ENCODE measurements at places on chromosomes 13 and 19.

DNA sequence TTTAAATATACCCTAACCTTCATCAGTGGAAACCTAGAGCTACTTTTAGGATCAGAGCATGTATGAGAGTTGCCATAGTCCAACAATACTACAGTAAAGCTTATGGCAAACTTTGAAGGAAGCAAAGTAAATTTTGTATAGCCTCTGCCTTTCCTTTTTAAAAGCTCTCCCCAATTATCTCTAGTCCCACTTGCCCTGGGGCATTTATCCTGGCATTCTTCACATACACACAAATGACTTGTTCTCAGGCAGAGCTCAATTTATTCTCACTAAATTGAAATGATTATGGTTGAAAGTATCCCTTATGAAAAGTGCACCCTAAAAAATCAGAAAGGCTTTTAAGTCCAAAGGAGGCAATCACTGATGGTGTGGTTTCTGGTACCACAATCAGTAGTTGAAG, 94.1 kb upstream of the UFM1 start:
- no peak for DNase-seq

- peak; percentile 13 for DNase-seq
Measured at GRCh38 chr13:25085125-25085742, 10.7 kb upstream of the PABPC3 start.

DNA sequence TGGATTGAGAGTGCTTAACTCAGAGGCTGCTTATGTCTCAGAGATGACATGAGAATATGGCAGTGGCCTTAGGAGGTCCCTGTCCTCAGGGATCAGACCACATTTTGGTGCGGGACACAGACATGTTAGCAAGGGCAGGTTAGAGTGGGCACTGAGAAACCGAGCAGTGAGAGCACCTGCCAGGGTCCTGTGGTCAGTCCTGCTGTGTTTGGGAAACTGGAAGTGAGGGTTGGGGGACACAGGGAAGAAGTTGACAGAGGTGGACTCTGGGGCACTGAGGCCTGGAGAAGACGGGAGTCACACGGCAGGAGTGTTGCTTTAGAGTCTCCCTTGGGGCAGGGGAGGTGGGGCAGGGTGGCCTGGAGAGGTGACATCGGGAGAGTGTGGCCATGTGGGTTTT, 7.4 kb downstream of the IGFLR1 start:
- no peak for DNase-seq

DNA sequence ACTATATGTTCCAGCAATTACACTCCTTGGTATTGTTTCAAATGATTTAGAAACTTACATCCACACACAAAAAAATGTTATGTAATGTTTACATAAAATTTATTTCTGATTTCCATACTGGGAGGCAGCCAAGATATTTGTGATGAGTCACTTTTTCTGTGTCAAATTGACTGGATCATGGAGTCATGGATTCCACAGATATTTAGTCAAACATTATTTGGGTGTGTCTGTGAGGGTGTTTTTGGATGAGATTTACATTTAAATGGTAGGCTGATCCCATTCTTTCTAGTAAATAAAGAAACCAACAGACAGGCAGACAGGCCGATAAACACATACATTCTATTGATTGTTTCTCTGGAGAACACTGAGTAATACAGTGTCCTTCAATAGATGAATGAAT, 562.8 kb downstream of the SLITRK6 start:
- DNase-seq, result peak; percentile 11

DNA sequence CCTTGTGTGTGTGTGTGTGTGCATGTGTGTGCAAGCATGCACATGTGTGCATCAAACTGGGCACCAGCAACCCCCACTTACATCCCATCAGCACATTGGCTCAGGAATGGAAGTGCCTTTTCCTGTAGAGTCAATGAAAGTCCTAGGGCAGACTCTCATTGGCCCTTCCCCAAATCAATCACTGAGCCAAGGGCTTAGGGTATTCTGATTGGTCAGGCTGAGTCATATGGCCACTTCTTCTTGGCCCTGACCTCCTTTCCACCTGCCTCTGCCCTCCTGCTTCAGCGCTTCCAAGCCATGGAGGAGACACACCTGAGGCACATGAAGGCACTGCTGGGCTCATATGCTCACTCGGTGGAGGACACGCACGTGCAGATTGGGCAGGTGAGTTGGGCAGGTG, 20.9 kb downstream of the FCHO1 start:
- DNase-seq, result no peak

GRCh38 chr13:19597523-19597922, 35.9 kb upstream of the MPHOSPH8 start:
- DNase-seq, result no peak

- no peak for DNase-seq
Measured at GRCh38 chr19:56360841-56361240, 32.5 kb downstream of the ZNF582 start.

- DNase-seq, result no peak
Measured at GRCh38 chr19:2331601-2332246, 3.2 kb downstream of the SPPL2B start.

GRCh38 chr19:5001615-5002014, 32.7 kb downstream of the KDM4B start:
- no peak for DNase-seq

- DNase-seq, result no peak
Measured at GRCh38 chr19:42071247-42071646, 1.2 kb upstream of the GRIK5 start.

GRCh38 chr13:27083183-27083582, 88.4 kb downstream of the USP12 start:
- DNase-seq, result no peak

DNA sequence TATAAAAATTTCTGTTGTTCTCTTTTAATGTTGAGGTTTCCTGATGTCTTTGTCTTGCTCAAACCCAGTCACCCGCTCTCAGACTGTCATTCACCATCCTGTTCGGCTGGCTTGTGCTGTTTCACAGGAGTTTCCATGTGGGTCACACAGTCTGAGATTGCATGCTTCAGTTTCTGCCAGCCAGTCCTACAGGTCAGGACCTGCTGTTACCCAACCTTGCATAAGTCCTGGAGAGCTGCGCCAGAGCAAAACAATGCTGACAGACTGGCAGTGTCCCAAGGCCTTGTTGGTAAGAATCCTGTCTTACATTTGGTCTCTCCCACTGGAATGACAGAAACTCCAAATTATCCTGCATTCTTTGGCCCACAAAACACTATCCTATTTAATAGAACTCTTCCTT, 340.0 kb upstream of the SLITRK5 start:
- DNase-seq, result no peak

- DNase-seq, result no peak
Measured at GRCh38 chr19:6470173-6470572, 6.1 kb downstream of the CRB3 start.

DNA sequence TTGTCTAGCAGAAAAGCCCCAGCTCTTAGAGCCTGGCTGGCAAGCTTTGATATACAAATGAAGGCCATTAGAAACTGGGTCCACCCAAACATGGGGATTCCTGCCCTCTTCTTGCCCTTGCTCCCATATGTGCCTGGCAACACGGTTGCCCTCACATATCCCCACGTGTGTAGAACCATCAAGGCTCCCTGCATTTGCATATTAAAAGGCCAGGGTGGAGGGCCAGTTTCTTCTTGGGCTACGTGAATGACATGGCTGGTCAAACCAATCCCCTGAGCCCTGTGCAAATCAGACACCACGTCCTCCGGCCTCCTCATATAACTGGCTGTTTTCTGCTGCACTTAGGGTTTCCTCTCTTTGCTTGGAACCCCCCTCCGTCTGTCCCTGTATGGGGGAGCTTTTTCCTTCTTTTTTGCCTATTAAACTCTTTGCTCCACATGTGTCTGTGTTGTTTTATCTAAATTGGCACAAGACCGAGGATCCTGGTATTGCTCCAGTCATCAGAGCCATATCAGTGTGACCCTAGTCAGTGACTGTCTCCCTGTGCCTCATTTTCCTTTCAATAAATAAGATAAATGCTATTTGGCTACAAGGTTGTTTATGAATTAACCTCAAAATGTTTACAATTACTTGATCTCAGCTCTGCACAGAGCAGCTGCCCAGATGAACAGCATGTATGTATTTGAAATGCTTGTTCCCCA, 30.3 kb upstream of the CEACAM1 start:
- DNase-seq, result no peak

- no peak for DNase-seq
Measured at GRCh38 chr13:47252627-47253026, 355.8 kb upstream of the HTR2A start.

DNA sequence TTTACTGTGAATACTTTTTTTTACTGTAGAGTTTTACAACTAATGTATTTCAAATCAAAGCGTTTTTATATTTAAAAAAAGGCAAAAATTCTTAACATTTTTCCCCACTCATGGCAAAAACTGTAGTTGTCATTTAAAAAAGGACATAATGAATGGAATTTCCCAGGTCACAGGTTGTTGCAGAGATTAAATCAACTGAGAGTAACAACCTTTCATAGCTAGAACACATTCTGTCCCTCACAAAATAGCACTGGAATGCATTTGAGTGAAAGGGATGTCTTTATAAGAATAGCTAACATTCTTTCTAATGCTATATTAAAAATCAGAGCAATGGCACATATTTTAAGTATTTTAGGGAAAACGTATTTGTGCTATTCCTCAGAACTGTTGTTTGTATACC, 1393.3 kb upstream of the ATXN8OS start:
- no peak for DNase-seq

DNA sequence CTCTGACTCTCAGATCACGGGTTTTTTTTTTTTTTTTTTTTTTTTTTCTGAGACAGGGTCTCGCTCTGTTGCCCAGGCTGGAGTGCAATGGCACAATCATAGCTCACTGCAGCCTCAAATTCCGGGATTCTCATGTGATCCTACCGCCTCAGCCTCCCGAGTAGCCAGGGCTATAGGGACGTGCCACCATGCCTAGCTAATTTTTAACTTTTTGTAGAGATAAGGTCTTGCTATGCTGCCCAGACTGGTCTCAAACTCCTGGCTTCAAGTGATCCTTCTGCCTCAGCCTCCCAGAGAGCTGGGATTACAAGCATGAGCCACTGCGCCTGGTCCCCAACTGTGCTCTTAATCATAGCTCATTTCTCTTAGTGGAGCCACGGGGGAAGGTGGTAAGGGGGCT, 4.6 kb upstream of the GRAMD1A start:
- DNase-seq, result no peak

GRCh38 chr13:113629866-113630265, 28.1 kb downstream of the ATP4B start:
- DNase-seq, result no peak

DNA sequence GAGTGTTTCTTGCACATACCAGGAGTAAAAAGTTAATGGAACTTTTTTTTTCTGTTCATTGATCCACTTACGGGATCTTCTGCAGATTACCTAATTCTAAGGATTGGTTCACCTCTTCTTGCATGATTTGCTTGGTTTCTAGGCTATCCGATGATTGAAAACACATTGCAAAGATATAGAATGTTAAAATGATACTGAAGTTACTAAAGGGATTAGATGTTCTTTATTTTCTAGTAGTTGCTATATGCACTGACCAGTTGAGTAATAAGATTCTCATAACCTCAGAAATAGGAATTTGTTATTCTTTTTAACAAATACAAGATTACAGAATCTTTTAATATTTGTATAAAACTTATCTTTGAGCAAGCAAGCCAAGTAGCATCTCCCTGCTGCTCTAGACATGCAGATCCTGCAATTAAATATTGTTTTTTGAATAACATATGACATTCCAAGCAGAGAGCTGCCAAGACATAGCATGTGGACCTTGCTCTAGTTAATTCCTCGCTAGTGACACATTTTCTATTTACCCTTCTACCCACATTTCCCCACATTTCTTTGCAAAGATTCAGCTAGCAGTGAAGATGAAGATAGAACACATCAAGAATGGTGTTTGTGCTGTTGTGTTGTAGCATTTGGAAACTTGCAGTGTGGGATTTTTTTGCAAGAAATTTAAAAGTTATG, 51.7 kb upstream of the RNF113B start:
- no peak for DNase-seq

GRCh38 chr13:110245416-110245899, 61.5 kb downstream of the COL4A1 start:
- no peak for DNase-seq
